ENCODE measurements at places on chromosomes 5 and 9. TPM values are rescaled to one million over a fixed set of nuclear protein-coding genes. Genes with fewer than 3 reads are reported as not detected.

GRCh38 chr5:163108351-163108750 lies 329.0 kb upstream of the CCNG1 start:
- no peak for DNase-seq

DNA sequence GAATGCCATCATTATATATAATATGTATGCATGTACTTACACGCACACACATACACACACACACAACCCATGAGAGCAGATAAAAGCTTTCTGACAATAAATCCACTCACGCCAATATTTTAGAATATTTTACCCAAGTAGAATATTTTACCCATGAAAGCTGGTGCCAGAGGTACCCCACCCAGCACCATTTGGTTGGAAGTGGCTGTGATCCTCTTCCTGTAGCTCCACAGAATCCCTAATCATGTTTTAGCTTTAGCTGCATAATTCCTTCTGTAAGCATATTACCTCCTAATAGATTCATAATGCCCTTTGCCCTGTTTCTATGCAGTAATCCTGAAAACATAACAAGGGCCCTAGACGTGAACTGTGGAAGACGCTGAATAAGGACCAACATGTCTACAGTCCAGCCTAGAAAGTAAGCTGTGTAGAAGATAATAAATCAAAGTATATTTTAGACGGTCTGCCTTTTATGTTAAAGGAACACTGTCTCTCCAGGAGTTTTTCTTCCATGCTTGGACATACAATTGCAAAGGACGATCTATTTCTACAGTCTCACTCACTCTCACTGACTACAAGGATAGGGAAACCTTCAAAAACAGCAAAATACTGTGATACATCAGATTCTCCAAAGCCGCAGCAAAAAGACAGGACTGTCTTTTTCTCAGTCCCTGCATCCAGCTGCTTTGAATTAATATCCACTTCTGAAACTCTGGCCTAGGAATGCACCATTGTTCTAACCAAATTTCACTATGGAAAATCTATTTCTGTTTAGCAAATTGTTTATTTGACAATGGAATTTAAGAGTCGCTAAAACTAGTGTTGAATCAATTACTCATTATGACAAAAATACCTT lies 98.2 kb downstream of the USP20 start:
- DNase-seq = peak; percentile 79

GRCh38 chr5:80414113-80414512 lies 6.2 kb downstream of the ZFYVE16 start:
- DNase-seq = no peak

- DNase-seq = peak; percentile 82
Observed at GRCh38 chr5:139637438-139638089, 10.6 kb upstream of the CXXC5 start.

GRCh38 chr5:56088431-56088949 lies 93.7 kb upstream of the IL6ST start:
- peak; percentile 89 for DNase-seq

- no peak for DNase-seq
Observed at GRCh38 chr9:89387197-89387849, 69.0 kb downstream of the SECISBP2 start.

GRCh38 chr5:5141625-5142525 lies 1.7 kb downstream of the ADAMTS16 start:
- peak; percentile 75 for DNase-seq

GRCh38 chr5:25009063-25009462 lies 364.3 kb upstream of the CDH10 start:
- no peak for DNase-seq

The LIX1 gene
- not detected for total RNA-seq

The SNCB gene
- not detected for total RNA-seq

The UGT3A2 gene
- total RNA-seq = not detected

The SMIM33 gene
- not detected for total RNA-seq

The IFNA2 gene
- not detected for total RNA-seq

The CDH6 gene
- total RNA-seq = 7.4 TPM

The ABLIM3 gene
- total RNA-seq = 13.9 TPM

The PCDHA10 gene
- total RNA-seq = 0.09 TPM

The TAF11L4 gene
- total RNA-seq = not detected

Measured in fibroblast of the aortic adventitia (primary cell).